ENCODE measurements at places on chromosomes 3 and 15.

- no peak for DNase-seq
Measured at GRCh38 chr3:47419083-47420043, 38.5 kb downstream of the PTPN23 start.

GRCh38 chr3:40068636-40069035 lies 240.9 kb upstream of the EIF1B start:
- DNase-seq = no peak

GRCh38 chr3:37271611-37272010 lies 97.2 kb upstream of the LRRFIP2 start:
- DNase-seq = no peak

- DNase-seq = no peak
Measured at GRCh38 chr15:62870216-62870615, 172.3 kb upstream of the TPM1 start.
